ENCODE measurements at places on chromosomes 13 and 19. TPM values are rescaled to one million over a fixed set of nuclear protein-coding genes. Genes with fewer than 3 reads are reported as not detected.

The GIPC3 gene
- polyA plus RNA-seq, result 0.04 TPM

The WBP4 gene
- 5.4 TPM for polyA plus RNA-seq

The BRME1 gene
- 2.7 TPM for polyA plus RNA-seq

The ZNF254 gene
- polyA plus RNA-seq, result 4.4 TPM

The PSPN gene
- polyA plus RNA-seq, result 0.73 TPM

The ADPRHL1 gene
- polyA plus RNA-seq, result 0.36 TPM

The OR2Z1 gene
- not detected for polyA plus RNA-seq

The KIR3DL2 gene
- polyA plus RNA-seq, result 61.1 TPM

The RNF17 gene
- not detected for polyA plus RNA-seq

The CD79A gene
- polyA plus RNA-seq, result 4.1 TPM

The ZNF93 gene
- polyA plus RNA-seq, result 2.8 TPM

The SIAH3 gene
- not detected for polyA plus RNA-seq

The CD320 gene
- polyA plus RNA-seq, result 86.4 TPM

The TMEM238 gene
- polyA plus RNA-seq, result not detected

The LINGO3 gene
- 2.7 TPM for polyA plus RNA-seq

The PSG3 gene
- polyA plus RNA-seq, result not detected

The LTBP4 gene
- 8.9 TPM for polyA plus RNA-seq

The ZNF491 gene
- not detected for polyA plus RNA-seq

The IL27RA gene
- 58.6 TPM for polyA plus RNA-seq

The PABPC3 gene
- polyA plus RNA-seq, result 0.09 TPM

The PSG11 gene
- not detected for polyA plus RNA-seq

The SIGLEC8 gene
- not detected for polyA plus RNA-seq

The PDE4A gene
- 11.1 TPM for polyA plus RNA-seq

The RYR1 gene
- polyA plus RNA-seq, result not detected

The FFAR1 gene
- polyA plus RNA-seq, result not detected

The TYROBP gene
- polyA plus RNA-seq, result 2,871 TPM

The PTH2 gene
- not detected for polyA plus RNA-seq

The KCNK6 gene
- polyA plus RNA-seq, result 1.2 TPM

The ZSCAN22 gene
- 2.1 TPM for polyA plus RNA-seq

The ZNF829 gene
- polyA plus RNA-seq, result 1.6 TPM

The CGB1 gene
- polyA plus RNA-seq, result not detected

The LGALS4 gene
- polyA plus RNA-seq, result not detected

The NOTCH3 gene
- not detected for polyA plus RNA-seq

The SH2D3A gene
- 7.7 TPM for polyA plus RNA-seq

The CNN2 gene
- 227 TPM for polyA plus RNA-seq

The ZNF568 gene
- polyA plus RNA-seq, result 8.6 TPM

The DHPS gene
- polyA plus RNA-seq, result 70.8 TPM

The AMH gene
- polyA plus RNA-seq, result not detected

The GPR12 gene
- not detected for polyA plus RNA-seq

The KASH5 gene
- polyA plus RNA-seq, result not detected

The SIGLEC12 gene
- not detected for polyA plus RNA-seq

The INAFM1 gene
- 2.3 TPM for polyA plus RNA-seq

The NLRP5 gene
- polyA plus RNA-seq, result not detected

The GIPR gene
- 0.18 TPM for polyA plus RNA-seq

The ZNF418 gene
- 3.5 TPM for polyA plus RNA-seq

The SERPINE3 gene
- not detected for polyA plus RNA-seq

The AP1M1 gene
- polyA plus RNA-seq, result 178 TPM

The CRB3 gene
- polyA plus RNA-seq, result not detected

The ZNF296 gene
- polyA plus RNA-seq, result 25.6 TPM

The MISP gene
- polyA plus RNA-seq, result not detected

The TINCR gene
- polyA plus RNA-seq, result not detected

The ACP7 gene
- not detected for polyA plus RNA-seq

The SWSAP1 gene
- polyA plus RNA-seq, result 7.0 TPM

The ZNF850 gene
- not detected for polyA plus RNA-seq

The ZNF835 gene
- 4.0 TPM for polyA plus RNA-seq

The LENG9 gene
- not detected for polyA plus RNA-seq

The RDH8 gene
- not detected for polyA plus RNA-seq

The COL4A2 gene
- not detected for polyA plus RNA-seq

Data from immature natural killer cell (primary cell).